ENCODE measurements at places on chromosomes 1 and 21.

GRCh38 chr1:155316922-155317321 is 3.8 kb upstream of the RUSC1 start:
- DNase-seq: no peak

GRCh38 chr21:36330904-36331303 is 10.9 kb downstream of the MORC3 start:
- DNase-seq: peak; percentile 16

DNA sequence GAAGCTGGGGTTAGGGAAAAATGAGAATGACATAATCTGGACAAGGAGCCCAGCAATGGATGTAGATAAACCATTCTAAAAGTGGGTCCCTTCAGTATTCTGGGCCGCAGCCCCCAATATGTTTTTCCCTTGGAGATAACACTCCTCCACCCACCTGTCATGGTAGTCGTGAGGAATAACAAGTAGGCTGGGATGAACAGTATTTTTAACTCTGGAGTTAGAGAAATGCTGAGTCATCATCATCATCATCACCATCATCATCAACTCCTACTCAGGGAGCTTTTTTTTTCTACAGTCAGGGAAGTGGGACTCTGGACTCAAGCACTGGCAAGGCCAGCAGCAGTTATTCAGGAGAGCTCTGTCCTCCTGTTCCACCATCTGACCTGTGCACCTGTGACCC is 12.8 kb downstream of the CADM3 start:
- DNase-seq: no peak

- DNase-seq: no peak
Measured at GRCh38 chr1:241837416-241837815, 10.6 kb upstream of the EXO1 start.
